Esophagus squamous epithelium (tissue), 5 donors: ENCODE measurements at places on chromosomes 1 and 21.

GRCh38 chr1:30995990-30996612 is 69.4 kb downstream of the PUM1 start:
- no peak for DNase-seq

GRCh38 chr1:183877053-183877720 is 72.3 kb downstream of the RGL1 start:
- no peak for DNase-seq

DNA sequence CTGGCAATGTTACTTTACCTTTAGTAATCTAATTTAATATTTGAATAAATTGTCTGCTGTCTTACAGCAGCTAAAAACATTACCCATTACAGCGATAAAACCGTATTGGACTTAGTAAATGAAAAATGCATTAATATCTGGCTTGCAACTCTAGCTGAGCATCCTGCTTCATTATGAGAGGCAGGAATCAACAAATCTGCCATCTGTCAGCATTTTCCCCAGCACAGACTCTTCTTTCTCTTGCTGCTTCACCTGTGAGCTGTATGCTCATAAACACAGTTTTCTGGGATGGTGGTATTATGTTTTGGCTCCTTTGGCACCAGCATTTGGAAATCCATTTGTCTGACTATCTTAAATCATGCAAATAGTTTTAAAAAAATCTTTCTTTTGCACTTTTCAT is 487.1 kb downstream of the KCNT2 start:
- no peak for DNase-seq

DNA sequence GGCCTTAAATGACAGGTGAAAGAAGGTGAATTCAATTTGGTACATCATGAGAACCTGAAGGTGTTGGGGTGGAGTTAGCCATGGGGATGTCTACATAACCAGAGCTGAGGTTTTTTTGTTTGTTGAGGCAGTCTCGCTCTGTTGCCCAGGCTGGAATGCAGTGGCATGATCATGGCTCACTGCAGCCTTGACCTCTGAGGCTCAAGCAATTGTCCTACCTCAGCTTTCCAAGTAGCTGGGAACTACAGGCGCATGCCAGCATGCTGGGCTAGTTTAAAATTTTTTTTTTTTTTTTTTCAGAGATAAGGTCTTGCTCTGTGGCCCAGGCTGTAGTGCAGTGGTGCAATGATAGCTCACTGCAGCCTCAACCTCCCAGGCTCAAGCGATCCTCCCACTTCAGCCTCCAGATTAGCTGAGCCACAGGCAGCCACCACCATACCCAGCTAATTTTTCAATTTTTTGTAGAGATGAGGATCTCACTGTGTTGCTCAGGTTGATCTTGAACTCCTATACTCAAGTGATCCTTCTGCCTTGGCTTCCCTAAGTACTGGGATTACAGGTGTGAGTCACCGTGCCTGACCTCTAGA is 1.9 kb upstream of the MPZ start:
- DNase-seq = no peak

DNA sequence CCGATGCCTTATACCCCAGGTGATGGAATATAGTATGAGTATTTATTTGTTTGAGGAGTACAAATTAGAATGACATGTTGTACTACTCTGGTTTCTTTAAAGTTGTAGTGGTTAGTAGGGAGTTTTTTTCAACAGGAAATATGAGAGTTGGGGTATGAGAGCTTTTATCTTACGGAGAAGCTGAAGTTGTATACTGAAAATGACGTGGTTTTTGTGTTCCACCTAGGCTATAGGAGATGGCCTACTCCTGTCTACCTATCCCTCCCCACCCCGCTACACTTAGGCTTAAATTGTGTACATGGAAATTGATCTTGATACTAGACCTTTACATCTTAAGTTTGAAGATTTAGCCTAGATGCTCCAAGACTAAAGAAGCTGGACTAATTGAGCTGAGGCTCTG is 6.8 kb upstream of the HAX1 start:
- no peak for DNase-seq

- no peak for DNase-seq
Measured at GRCh38 chr1:94983171-94983739, 56.3 kb upstream of the CNN3 start.

- DNase-seq = no peak
Measured at GRCh38 chr1:8426996-8427395, 109.1 kb downstream of the SLC45A1 start.

- DNase-seq = no peak
Measured at GRCh38 chr1:7335224-7335879, 435.7 kb upstream of the VAMP3 start.

DNA sequence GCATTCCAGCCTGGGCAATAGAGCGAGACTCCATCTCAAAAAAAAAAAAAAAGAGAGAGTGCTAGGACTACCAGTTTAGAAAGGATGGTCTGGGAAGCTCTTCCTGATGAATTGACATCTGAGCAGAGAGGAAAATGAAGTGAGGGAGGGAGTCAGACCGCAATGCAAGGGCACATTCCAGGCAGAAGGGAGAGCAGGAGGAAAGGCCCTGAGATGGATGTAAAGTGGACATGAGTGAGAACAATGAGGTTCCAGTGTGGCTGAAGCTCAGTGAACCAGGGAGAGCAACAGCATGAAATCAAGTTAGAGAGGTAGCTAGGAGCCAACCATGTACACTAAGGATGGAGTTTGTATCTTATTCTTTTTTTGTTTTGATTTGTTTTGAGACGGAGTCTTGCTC is 55.9 kb upstream of the SPOCD1 start:
- DNase-seq = no peak

GRCh38 chr1:204837440-204838084 is 33.1 kb upstream of the NFASC start:
- no peak for DNase-seq

GRCh38 chr1:25879675-25880074 is 4.2 kb upstream of the PAQR7 start:
- no peak for DNase-seq

DNA sequence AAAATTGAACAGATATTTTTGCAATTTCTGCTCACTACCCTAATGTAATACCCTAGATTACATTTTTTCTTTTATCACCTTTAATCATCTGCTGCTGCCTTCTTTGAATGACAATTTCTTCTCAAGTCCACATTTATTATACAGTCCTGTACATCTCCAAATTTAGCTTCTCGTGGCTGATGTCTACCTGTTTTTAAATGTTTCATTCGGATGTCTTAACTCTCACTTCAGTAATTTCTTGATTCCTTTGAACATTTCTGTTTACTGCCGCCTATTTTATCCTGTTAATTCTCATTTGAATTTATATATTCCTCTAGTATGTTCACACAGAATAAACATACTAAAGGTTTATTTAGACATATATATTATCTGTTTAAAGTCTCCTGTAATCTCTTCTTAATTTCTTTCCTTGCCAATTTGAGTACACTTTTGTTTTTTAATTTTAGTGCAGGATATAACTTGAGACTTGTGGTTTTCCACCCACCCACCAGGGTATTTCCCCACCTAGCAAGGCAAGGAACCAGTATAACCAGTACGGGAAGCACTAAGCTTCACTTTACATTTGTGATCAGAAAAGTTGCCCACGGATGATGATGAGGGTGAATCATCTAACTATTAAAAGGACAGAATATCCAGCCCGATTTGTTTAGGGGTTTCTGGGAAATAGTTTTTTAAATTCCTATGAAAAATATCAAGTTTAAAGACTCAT is 12.7 kb downstream of the INSL5 start:
- DNase-seq = no peak

DNA sequence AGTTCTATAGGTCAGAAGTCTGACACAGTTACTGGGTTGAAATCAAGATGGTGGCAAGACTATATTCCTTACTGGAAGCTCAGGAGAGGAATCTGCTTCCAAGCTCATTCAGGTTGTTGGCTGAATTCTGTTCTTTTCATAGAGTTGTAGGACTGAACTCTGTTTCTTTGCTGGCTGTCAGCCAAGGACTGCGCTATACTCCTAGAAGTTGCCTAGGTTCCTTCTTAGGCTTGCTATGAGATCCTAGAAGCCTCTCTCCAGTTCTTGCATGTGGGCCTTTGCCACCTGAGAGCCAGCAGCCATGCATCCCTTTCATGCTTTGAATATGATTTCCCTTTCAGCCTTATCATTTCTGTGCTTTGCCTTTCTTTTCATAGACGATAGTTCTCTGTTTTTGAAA is 176.4 kb downstream of the RPS6KC1 start:
- DNase-seq = no peak

DNA sequence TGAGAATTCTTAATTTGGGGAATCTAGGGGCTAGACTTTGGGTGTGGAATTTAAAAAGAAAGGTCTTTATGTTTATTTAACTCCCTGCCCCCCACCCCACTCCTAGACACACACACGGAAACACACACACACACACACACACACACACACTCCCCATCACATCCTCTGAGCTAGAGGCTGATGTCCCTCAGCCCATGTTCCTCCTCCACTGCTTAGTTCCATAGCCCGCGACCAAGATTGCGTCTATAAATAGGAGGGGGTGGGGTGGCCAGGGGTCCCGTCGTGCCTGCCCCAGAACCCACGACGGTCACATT is 655 bp upstream of the KIRREL1 start:
- DNase-seq = no peak

- DNase-seq = no peak
Measured at GRCh38 chr1:247561711-247562110, 12.8 kb downstream of the GCSAML start.
